ENCODE measurements at places on chromosomes 11 and 22.

GRCh38 chr22:46201059-46201757, 48.9 kb downstream of the CDPF1 start:
- no peak for DNase-seq

- no peak for DNase-seq
These were observed 198.2 kb downstream of the IGLL1 start for GRCh38 chr22:23381661-23382427.

DNA sequence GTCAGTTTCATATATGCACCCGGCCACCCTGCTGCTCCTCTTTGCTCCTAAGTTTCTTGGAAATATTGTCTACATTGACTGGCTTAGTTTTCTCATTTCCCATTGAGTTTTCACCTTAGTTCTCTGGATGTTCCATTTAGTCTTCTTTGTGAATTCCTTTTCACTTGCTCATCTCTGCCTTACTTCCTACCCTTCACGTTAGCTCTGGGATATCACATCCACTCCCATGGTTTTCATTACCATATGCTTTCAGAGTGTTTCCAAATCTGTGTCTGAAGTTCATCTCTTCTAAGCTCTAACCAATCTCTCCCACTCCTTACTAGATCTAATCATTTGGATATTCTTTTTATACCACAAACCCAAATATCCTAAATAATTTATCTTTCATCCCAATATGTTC, 226.4 kb downstream of the FAM76B start:
- no peak for DNase-seq

GRCh38 chr11:17918049-17918605, 94.7 kb downstream of the SERGEF start:
- no peak for DNase-seq

DNA sequence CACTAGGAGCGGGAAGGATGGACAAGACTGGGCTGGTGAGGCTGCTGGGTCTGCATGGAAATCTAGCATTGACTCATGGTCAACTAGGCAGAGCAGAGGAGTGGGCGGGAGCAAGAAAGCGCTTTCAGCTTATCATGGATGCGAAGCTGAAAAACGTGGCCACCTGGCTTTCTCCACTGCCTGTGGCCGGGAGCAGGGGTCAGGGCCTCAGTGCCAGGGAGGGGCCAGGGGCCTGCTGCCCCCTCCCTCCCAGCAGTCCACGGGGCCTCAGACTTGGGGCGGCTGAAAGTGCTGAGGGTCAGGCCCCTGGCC, 45.5 kb downstream of the ALX4 start:
- no peak for DNase-seq

- DNase-seq = no peak
These were observed 87.6 kb downstream of the STIM1 start for GRCh38 chr11:3942956-3943497.

All from right hindlimb (tissue), 1 donor.